IMR-90 (cell line): ENCODE measurements at places on chromosomes 1 and 21. TPM values are rescaled to one million over a fixed set of nuclear protein-coding genes. Genes with fewer than 3 reads are reported as not detected.
A peak's percentile ranks its signal among the peaks of the same experiment; 100 is the strongest.

Gene UMODL1
- not detected in 2 replicates for total RNA-seq

Gene DAB1
- total RNA-seq, result 0.18 and 0.56 TPM in 2 replicates

Gene MYBPHL
- total RNA-seq, result not detected in 2 replicates

Gene AADACL4
- total RNA-seq, result not detected in 2 replicates

Gene DLGAP3
- total RNA-seq, result not detected in 2 replicates

Gene MPL
- total RNA-seq, result not detected in 2 replicates

- no peak for DNase-seq
Observed at GRCh38 chr1:169570172-169570574, 16.1 kb downstream of the F5 start.

- no peak for DNase-seq
Observed at GRCh38 chr1:219712506-219712905, 99.6 kb upstream of the ZC3H11B start.

GRCh38 chr1:61993331-61993961, 201.2 kb upstream of the L1TD1 start:
- no peak for DNase-seq

DNA sequence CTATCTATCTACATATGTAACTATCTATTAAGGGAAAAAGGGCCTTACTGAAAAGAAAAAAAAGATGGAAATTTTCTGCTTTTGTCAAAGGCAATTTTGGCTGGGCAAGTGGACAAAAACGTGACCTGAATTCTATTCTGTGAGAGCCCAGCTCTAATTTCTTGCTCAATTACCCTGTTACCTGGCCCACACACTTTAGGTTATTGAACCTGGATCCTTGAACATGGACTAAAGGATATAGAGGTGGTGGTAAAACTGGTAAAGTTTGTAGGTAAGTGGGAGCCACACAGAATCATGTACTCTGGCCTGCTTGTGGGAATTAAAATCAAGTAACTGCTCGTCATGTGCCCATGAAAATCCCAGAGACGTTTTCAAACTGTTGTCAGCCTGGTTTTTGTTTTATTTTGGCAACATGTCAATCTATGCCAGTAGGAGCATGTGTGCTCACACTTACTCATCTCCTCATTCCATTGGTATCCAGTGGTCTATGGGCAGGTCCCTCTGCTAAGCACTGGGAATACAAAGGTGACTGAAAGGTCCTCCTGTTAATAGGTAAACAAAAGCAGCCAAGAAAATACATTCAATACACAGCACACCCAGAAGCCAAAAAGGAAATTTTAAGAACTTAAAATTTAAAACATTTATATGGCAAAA, 113.7 kb upstream of the WARS2 start:
- no peak for DNase-seq

GRCh38 chr1:189350983-189351616, 1126.6 kb downstream of the BRINP3 start:
- DNase-seq, result no peak

DNA sequence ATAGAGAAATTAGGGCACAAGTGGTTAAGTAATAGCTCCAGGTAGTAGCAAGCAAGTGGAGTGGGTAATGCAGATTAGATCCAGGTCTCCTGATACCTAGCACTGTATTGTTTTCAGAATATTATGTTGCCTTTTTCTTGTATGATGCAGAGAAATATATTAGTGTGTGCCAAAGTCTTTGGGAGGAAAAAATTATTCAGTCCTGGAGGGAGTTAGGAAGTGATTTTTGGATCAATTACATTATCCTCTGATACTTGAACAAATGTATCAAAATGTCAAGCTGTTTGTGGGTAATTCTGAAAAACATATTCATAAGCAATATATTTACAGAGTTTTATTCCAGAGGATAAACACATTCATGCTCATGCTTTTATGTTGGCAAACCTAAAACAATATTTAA, 28.8 kb downstream of the TSEN15 start:
- DNase-seq, result no peak

DNA sequence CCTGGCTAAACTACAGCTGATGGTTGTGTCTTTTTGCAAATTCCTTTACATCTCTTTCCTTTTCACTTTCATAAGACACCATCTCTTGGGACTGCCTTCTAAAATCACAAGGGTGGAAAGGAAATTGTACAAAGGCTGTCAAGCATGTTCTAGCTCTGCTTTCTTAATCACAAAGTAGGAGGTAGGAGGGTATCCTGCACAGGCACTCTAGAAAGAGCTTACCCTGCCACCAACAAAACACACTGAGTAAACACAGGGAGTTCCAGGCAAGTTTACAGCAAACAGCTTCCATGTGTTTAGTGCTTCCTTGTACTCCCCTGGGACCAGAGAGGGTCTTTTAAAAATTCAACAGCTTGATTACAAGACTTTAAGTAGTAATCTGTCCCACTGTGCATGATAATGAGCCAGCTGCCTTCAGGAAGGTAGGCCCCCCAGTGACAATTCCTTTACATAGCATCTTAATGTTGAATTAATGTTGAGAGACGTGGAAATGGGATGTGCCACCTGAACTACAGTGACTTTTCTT, 2.4 kb downstream of the PLPP3 start:
- peak; percentile 36 for DNase-seq

- no peak for DNase-seq
Observed at GRCh38 chr1:4494558-4494957, 159.9 kb upstream of the AJAP1 start.

DNA sequence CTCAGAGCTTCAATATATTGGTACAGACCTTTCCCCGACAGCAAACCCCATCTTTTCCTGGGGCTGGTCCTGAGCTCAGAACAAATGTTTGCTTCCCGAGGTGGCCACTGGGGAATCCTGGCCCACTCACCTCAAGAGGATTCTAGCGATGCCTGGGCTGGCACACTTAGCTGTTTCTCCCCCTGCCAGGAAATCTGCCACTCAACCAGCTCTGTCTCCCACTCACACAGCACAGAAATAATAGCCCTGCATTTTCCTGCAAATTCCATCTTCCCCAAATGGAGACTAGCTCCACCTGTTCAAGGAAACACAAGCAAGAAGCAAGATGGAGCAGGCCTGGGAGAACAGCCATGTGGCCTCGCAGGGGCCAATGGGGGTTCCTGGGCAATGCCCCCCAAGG, 21.1 kb downstream of the KCNN3 start:
- DNase-seq, result no peak

- no peak for DNase-seq
Observed at GRCh38 chr1:150259758-150260669, 2.4 kb downstream of the CA14 start.

- no peak for DNase-seq
Observed at GRCh38 chr1:113265196-113265595, 125.1 kb upstream of the MAGI3 start.

GRCh38 chr1:110948038-110948810, 15.5 kb downstream of the LRIF1 start:
- peak; percentile 51 for DNase-seq

- peak; percentile 91 for DNase-seq
Observed at GRCh38 chr1:47569681-47570470, 132.0 kb downstream of the FOXD2 start.

- no peak for DNase-seq
Observed at GRCh38 chr21:20023193-20023592, 975.0 kb upstream of the NCAM2 start.
